ENCODE measurements at places on chromosomes 2 and 18. TPM values are rescaled to one million over a fixed set of nuclear protein-coding genes. Genes with fewer than 3 reads are reported as not detected.

- no peaks in the 10 kb centered on the region for H3K4me1 ChIP-seq
- no peak for DNase-seq
- H3K27ac ChIP-seq = no peak overlapping the region
- no peaks in the 10 kb centered on the region for H3K36me3 ChIP-seq
These were observed 30.4 kb upstream of the C2orf66 start for GRCh38 chr2:196839574-196839973.

- H3K27ac ChIP-seq = no peak overlapping the region
- no peaks in the 10 kb centered on the region for H3K36me3 ChIP-seq
- no peaks in the 10 kb centered on the region for H3K27me3 ChIP-seq
- no peak overlapping the region for H3K4me3 ChIP-seq
- no peaks in the 10 kb centered on the region for H3K4me1 ChIP-seq
These were observed 89.6 kb downstream of the SH3BP4 start for GRCh38 chr2:235041221-235041917.

DNA sequence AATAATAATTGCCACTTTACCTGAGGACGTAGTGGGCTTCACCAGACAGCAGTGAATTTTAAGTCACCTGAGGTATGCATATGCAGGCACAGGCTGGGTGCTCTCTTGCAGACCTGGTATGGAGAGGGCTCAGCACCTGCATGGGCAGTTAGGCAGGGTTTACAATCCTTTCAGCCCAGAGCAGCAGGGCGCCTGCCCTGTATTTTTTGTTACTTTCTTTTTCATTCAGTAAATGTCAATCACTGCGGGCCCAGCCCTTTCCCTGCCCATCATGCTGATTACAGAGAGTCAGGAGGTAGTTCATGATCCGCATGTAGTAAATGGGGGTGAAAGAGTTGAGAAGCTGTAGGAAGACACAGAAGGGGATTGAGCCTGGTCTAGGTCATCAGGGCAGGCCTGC is 147.0 kb upstream of the ALPP start:
- no peaks in the 10 kb centered on the region for H3K36me3 ChIP-seq
- H3K27me3 ChIP-seq = no peaks in the 10 kb centered on the region
- no peak overlapping the region for H3K4me3 ChIP-seq
- DNase-seq = no peak
- no peak overlapping the region for H3K27ac ChIP-seq

GRCh38 chr2:240524963-240525718 is 32.6 kb downstream of the ANKMY1 start:
- no peaks in the 10 kb centered on the region for H3K36me3 ChIP-seq
- no peaks in the 10 kb centered on the region for H3K27me3 ChIP-seq
- no peak overlapping the region for H3K4me3 ChIP-seq
- DNase-seq = no peak

DNA sequence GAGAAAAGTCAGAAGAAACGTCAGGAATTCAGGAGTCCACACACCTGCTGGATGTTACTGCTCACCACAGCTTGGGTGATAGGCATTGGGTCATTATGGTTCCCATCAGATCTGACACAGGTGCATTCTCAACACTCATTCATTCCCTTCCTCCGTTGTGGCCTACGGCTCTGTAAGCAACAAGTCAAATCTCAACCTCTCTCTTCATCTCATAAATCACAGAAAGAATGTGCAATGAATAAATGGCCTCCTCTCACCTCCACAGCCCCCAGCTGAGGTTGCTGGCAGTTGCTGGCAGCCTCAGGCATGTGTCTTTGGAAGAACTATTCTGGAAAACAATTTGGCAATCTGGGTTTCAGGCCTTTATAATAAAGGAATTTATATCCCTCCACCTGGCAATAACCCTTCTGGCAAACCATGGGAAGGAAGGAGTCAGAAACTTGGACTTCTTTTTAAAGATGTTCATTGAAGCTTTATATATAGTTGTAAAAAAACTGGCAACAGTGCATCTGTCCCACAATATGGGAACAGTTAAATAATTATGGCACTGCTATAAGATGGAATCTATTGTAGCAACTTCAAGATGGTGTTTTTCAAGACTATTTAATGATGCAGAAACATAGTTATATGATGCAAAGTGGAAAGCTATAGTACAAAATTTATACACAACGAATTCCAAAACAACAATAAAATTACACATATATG is 175.4 kb downstream of the ANAPC1 start:
- H3K4me1 ChIP-seq = no peaks in the 10 kb centered on the region
- no peak for DNase-seq
- H3K4me3 ChIP-seq = no peak overlapping the region
- no peak overlapping the region for H3K27ac ChIP-seq

DNA sequence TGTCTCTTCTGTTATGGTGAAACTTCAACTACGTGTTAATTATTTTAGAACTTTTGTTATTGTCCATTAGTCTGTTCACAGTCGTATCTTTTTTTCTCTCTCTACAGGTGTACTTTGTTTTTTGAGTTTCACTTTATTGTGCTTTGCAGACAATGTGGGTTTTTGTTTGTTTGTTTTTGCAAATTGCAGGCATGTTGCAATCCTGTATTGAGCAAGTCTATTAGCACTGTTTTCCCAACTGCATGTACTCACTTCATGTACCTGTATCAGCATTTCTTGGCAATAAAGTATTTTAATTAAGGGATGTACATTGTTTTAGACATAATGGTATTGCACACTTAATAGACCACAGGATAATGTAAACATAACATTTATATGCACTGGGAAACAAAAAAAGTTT is 99.1 kb upstream of the FAM110C start:
- H3K4me3 ChIP-seq = no peak overlapping the region
- no peaks in the 10 kb centered on the region for H3K36me3 ChIP-seq
- H3K27me3 ChIP-seq = no peaks in the 10 kb centered on the region

DNA sequence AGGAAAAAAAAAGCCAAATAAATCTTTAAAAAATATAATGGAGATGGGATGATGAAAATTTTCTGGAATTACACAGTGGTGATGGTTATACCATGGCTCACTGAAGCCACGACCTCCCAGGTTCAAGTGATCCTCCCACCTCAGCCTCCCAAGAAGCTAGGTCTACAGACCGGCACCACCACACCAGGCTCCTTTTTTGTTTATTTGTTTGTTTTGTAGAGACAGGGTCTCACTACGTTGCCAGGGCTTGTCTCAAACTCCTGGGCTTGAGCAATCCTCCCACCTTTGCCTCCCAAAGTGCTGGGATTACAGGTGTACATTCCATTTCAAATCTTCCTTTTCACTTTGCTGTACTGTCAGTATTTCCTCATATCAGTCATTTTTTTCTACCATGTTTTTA is 61.7 kb downstream of the CHRNA1 start:
- H3K36me3 ChIP-seq = no peaks in the 10 kb centered on the region
- no peak overlapping the region for H3K27ac ChIP-seq
- DNase-seq = no peak
- no peaks in the 10 kb centered on the region for H3K27me3 ChIP-seq

The GPR45 gene
- total RNA-seq = not detected

The GCKR gene
- not detected for total RNA-seq

Data from uterus (tissue), 4 donors.